ENCODE measurements at places on chromosomes 4 and X.
A peak's percentile ranks its signal among the peaks of the same experiment; 100 is the strongest.

DNA sequence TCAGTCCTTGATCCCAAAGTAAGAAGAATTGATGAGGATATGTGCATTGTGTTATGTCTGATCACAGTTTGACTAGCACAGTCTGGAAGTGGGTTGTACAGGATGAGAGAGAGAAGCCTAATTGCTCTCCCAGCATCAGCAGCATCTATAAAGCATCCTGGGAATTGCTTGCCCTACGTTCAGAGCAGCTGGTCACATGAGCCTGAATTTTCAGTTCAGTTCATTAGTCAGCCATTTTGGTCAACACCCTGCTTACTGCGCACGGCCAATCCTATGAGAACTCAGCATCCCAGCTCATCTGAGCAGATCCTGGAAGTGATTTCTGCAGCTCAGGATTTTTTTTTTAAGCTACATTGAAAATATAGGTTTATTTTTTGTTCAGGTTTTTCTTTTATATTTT, at the start of gene RUFY3:
Gene RUFY3 (plus strand): TSS at position 218 of the 400 bp plus-strand sequence. CDS start 610 bp downstream, outside the sequence.
- no peak for DNase-seq

- DNase-seq = no peak
These were observed 100.3 kb downstream of the SORBS2 start for GRCh38 chr4:185711726-185712125.

DNA sequence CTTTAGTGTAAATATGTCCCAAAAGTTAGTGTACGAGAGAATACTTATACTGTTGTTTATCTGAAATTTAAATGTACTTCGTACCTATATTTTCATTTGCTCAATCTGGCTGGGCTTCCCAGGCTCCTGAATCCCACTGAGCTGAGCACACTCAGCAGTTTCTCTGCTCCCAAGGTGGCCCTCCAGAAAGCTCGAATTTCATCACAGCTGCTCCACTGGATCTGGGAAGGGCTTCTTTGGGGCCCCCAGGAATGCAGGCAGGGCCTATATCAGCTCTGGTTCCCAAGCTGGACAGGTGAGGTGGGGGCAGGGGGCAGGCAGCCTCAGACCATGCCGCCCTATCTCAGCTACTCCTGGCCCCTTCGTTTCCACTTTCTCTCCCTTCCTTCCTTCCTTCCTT, 1.5 kb upstream of the FATE1 start:
- DNase-seq = no peak

DNA sequence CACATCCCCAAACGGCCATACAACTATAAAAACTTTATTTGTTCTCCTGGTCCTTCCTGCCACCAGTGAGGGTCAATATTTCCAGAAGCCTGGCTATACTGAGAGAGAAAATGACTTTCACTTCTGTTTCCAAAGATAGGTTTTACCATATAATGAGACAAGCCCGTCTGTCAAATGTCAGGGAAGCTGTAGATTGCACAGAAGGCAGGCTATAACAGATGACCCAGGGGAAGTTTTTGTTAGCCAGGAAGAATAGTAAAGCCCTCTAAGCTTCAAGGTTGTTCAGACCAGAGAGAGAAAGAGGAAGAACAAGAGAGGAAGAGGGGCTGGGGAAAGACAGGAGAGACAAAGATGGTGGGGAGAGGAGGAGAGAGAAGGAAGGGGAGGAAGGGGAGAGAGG, 217.5 kb downstream of the GBA3 start:
- DNase-seq = no peak

GRCh38 chr4:36568575-36568974, 287.2 kb downstream of the DTHD1 start:
- DNase-seq = no peak

DNA sequence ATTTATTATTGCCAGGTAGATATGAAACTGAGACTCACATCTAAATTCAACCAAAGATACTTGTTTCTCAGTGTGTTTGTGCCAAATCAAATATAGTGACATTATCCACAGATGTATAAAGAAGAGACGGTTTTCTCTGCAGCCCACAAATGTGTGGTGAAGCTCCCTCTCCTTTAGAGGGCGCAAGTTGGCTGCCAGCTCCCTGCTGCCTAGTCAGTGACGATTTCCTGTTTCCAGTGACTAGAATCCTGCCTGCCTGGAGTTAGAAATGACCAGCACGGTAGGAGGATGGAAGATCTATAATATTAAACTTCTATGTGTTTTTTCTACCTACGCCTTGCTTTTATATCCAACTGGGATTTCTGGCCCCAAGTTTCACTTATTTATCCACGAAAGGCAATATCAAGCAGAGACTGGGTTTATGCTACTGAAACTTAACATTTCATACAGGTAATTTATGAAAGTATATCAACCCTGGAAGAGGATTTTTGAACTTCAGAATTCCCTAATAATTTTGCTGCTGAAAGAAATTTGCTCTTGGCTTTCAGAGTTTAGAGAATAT, 1793.7 kb upstream of the TENM3 start:
- DNase-seq = no peak

- peak; percentile 46 for DNase-seq
These were observed 20.4 kb downstream of the TMEM131L start for GRCh38 chr4:153486281-153487151.

DNA sequence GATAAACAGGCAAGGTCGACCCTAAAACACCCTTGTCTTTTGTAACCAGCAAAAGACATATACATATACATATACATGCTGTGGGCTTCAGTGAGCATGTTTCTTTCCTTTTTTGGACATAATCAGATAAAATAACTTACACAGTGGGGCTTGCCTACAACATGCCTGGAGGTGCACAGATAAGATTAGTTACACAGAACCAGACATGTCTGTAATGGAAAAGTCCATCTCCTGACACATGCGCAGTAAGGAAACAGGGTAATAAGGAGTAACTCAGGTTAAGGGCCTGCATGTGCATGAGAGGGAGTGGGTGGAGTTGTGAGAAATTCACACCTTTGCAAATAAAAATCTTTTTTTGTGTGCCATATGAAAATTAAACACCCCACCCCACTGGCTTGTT, 3.4 kb downstream of the UGT2A1 start:
- no peak for DNase-seq

DNA sequence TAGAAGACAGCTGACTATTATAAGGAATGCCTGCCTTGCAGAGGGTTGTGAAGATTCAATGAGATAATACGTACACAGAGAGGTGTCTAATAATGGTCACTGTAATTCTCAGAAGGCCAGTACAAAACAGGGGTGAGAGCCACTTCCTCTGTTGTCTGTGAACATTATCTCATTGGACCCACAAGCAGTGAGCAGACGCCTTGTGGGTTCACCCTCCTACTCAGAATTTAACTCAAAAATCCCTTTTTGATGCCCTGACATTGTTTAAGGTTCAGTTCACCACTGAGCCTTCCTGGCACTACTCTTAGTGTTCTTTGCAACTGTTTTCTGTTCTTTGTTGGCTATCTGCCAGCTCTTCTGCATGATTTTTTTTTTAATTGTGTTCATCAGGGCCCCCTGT, 467.4 kb downstream of the BCOR start:
- DNase-seq = no peak

- peak; percentile 13 for DNase-seq
These were observed 7.4 kb downstream of the MSL3 start for GRCh38 chrX:11765449-11765848.

GRCh38 chr4:124065936-124066335, 646.6 kb downstream of the ANKRD50 start:
- DNase-seq = no peak

DNA sequence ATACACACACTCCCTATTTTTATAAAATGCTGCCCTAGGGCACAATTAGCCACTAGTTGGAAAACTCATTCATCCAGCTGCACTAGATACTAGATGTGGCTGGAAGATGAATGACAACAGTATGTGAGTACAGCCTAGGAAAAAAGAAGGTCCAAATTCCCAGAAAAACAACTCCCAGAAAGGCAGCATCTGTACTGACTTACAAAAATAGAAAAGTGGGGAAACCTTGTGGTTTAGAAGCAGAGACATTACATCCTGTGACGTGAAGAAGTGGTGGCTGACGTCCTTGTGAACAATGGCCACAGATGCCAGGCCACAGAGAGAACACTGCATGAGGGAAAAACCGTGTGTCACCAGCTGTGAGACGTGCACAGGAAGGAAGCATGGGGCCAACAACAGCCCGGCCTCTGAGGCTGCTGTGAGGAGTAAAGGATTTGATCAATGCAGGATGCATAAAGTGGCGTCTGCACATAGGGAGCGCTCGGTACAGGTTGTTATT, 81.2 kb downstream of the SPRY1 start:
- no peak for DNase-seq

GRCh38 chr4:138248058-138248457, 5.9 kb upstream of the SLC7A11 start:
- DNase-seq = no peak

DNA sequence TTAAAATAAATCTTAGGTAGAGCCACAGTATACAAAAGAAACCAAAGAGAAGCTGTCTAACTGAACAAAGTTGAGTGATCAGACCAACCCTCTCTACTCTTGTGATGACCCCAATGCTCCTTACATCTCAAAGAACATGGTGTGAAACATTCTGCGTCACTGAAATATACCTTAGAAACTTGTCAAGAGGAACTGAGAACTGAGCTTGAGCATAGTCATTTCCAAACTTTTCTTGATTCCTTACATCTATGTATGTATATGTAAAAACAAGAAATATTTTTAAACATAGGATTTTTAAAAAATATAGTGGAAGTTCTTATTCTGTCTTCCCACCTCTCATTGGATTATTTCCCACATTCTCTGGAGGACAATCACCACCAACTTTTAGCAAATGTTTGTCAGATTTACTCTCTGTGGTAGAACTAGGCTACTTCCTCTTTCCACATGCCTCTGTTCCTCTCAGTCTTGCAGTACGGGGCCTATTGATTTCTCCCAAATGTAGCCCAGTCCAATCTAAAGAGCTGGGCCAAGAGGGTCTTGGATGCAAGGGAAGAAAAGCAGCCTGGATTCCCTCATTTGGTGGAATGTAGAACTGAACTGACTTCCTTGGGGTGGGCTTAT, 98.2 kb upstream of the HHIP start:
- DNase-seq = no peak

- peak; percentile 19 for DNase-seq
These were observed 40.0 kb upstream of the IQSEC2 start for GRCh38 chrX:53321230-53321942.

DNA sequence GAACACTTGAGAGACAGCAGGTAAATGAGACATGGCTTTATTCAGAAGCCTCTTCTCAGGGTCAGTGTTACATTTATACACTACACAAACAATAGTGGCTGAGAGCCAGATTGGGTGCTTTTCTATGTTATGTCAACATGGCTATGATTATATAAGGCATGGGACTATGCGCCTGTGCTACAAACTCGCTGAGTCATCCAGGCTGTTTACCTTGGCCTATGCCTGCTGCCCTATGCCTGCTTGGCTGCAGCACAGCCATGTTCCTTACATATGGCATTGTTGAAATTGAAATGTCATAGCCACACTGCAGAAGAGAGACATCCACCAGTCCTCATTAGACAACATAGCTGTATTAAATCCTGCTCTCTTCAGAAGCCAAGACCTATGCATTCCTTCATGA, 236.3 kb upstream of the NWD2 start:
- DNase-seq = no peak

- DNase-seq = no peak
These were observed 343 bp downstream of the DACH2 start for GRCh38 chrX:86148594-86148993.

- no peak for DNase-seq
These were observed 857.2 kb downstream of the RPA4 start for GRCh38 chrX:97740886-97741285.

- no peak for DNase-seq
These were observed 31.7 kb upstream of the CABS1 start for GRCh38 chr4:70303090-70303489.

DNA sequence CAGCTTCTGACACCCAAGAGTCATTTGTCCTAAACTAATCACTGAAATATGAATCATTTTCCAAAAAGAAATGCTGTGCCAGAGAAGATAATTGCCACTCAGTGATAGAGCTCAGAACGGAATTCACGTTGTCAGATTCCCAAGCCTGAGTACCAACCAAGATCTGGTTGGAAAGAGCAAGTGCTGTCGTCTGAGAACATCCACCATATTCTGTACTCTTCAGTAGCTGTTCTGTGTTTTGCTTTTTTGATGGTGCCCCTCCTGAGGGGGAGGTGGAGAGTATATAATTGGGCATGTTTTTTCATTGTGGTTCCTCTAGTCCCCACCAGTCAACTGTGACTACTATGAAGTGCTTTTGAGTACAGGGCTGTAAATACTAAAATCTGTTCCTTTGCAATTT, 13.2 kb downstream of the RUFY3 start:
- no peak for DNase-seq

- no peak for DNase-seq
These were observed 190.4 kb downstream of the GABRB1 start for GRCh38 chr4:47221721-47222120.

GRCh38 chr4:112379306-112379705, 82.1 kb downstream of the ALPK1 start:
- no peak for DNase-seq

All from activated naive CD4-positive, alpha-beta T cell treated with anti-CD3 and anti-CD28 coated beads, Interleukin-2, amount 50 U/mL, for 16 hours (primary cell).